ENCODE measurements at places on chromosomes 4 and X.

DNA sequence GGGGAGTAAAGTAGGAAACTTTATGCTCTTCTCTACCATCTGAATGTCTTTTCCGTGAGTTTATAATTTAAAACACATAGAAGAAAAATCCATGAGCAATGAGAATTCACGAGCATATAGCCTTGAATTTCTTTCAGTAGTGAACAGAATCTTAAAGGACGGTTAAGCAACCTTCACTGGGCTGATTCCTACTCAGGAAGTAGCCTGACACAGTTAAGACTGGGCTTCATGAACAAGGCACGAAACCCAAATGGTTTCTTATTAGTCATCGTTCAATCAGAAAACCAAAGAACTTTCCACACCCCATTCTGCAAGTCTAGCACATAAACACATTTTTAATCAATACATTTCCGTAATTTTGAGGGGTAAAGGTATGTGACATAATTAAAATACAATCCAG is 95.8 kb downstream of the SH3KBP1 start:
- peak; percentile 45 for DNase-seq

DNA sequence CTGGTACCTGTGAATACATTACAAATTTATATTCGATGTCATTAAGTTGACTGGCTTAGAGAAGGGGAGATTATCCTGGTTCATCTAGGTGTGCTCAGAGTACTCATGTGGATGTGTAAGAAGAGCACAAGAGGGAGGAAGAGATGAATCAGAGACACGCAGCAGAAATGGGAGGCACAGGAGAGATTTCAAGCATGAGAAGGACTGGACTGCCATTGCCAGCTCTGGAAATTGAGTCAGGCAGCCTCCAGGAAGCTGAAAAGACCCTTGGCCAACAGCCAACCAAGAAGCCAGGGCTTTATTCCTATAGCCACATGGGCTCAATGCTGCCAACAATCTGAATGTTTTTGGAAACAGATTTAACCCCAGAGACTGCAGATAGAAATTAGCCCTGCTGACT is 1390.0 kb downstream of the STIM2 start:
- no peak for DNase-seq

- peak; percentile 18 for DNase-seq
These were observed 745 bp downstream of the SLC39A8 start for GRCh38 chr4:102344520-102344953.

DNA sequence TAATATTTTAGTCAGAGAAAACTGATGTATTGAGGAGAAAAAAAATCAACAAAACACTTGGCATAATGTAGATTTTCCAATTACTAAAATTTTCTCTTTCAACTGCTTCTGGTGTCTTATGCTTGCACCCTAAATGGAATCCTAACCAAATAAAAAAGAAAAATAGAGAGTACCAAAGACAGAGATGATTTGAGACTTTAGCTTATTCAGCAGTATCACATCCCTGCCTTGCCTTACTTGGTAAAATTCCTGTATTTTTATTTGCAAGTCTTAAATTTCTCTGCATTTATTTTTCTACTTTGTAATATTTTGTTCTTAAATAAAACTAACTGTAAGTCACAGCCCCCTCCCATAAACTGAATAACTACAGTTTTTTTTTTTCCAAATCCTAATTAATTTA is 950.5 kb upstream of the INTU start:
- DNase-seq: no peak
